Dermis microvascular lymphatic vessel endothelial cell (primary cell): ENCODE measurements at places on chromosomes 12 and 14. TPM values are rescaled to one million over a fixed set of nuclear protein-coding genes. Genes with fewer than 3 reads are reported as not detected.

DNA sequence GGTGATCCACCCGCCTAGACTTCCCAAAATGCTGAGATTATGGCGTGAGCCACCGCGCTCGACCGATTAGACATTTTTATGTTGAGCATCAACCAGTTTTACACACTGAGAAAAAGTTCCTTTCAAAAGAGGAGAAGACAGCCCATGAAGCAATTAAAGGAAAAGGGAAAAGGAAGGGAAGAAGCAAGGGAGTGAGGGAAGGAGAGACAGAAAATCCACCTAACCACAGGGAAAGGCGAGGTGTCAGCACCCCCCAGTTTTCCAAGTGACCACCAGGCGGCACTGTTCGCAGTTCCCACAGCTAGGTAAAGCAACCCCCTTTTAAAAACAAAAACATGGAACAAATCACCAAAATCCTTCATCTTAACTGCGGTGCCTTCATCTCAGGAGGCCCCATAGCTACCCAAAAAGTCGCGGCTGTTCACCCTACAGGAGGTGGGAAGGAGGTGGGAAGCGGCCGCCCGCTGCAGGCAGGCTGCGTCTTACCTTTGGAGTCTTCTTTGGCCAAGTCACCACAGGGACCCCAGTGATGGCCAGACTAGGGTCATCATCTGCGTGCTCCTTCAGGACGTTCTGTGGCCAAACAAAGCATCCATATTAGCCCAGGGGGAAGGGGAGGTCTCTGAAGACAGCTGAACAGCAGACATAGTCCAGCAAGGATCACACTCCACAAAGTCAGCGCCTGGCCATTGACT, 86.6 kb downstream of the KDM2B start:
- DNase-seq, result peak; percentile 33

Gene IQSEC3
- total RNA-seq, result 0.13 TPM in 2 replicates

GRCh38 chr12:120835657-120836056, 68.5 kb downstream of the SPPL3 start:
- no peak for DNase-seq

Gene PTHLH
- total RNA-seq, result under 0.01 TPM in 1 of 2 replicates, not detected in the other

GRCh38 chr14:66238969-66239368, 247.2 kb upstream of the CCDC196 start:
- no peak for DNase-seq

Gene MGAT4C
- total RNA-seq, result under 0.01 and 0.13 TPM in 2 replicates

Gene RTL1
- not detected in 2 replicates for total RNA-seq

DNA sequence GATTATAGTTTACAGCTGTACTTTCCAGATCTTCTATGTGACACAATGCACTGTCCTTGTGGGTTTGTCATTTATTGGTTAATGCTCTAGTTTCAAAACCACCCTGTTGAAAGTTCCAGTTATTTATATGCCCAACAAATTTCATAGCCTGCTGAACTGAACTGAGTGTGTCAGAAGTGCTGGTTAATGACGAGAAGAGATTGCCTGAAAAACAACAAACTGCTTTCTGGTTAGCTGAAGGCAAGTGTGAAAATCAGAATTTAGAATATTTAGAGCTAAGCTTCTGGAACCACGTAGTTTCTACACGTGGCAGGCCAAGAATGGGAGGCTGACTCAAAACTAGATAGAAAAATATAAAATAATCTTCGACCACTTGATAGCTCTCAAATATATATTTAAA, 19.1 kb upstream of the RIN3 start:
- no peak for DNase-seq

DNA sequence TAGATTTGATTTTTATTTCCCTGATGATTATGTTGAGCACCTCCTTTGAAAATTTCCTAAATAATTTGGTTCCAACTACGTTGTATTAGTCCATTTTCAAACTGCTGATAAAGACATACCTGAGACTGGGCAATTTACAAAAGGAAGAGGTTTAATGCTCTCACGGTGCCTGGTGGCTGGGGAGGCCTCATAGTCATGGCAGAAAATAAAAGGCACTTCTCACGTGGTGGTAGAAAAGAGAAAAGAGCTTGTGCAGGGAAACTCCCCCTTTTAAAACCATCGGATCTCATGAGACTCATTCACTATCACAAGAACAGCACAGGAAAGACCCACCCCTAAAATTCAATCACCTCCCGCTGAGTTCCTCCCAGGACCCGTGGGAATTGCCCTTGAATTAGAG, 372.3 kb downstream of the RPL10L start:
- DNase-seq, result no peak

Gene FIGNL2
- total RNA-seq, result 0.39 and 1.3 TPM in 2 replicates

GRCh38 chr14:68283378-68284123, 464.0 kb downstream of the RAD51B start:
- DNase-seq, result peak; percentile 30

DNA sequence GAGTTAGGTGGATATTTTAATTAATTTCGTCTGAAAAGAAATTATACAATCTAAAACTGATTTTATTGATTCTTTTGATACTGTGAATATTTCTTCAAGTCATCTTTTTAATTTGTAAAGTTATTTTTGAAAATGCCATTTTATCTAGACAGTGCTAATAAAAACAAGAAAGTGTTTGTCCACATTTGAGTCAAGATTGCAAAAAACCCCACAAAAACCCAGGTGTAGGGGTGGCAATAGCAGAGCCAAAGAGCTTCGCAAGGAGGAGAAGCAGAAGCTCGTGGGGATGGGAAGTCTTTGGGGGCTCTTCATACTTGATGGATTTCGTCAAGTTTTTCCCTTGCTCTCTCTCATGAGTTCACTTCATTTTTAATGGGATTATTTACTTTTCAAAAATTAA, 6.0 kb downstream of the RNASE6 start:
- no peak for DNase-seq

- DNase-seq, result no peak
These were observed 1538.3 kb upstream of the SEL1L start for GRCh38 chr14:83071888-83072501.

Gene PTPRO
- under 0.01 TPM in 1 of 2 replicates, not detected in the other for total RNA-seq

- no peak for DNase-seq
These were observed 515.4 kb downstream of the FUT8 start for GRCh38 chr14:65927931-65928356.

- DNase-seq, result no peak
These were observed 163.1 kb downstream of the GCH1 start for GRCh38 chr14:54739514-54739913.

DNA sequence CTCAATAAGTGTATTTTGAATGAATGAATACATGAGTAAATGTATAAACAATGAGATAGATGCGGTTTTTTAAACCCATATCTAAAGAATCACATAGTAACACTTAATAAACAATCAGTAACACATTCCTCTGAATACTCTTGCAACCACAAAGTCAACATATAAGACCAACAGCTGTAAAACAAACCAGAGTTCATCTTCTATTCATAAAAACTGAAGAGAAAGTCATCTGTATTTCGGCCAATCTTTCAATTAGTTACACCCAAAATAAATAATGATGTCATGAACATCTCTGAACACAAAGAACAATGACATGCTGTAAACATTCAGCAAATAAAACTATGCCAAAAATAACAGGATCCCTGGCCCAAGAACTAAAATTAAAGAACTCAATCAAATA, 47.2 kb downstream of the ARMH4 start:
- peak; percentile 49 for DNase-seq

DNA sequence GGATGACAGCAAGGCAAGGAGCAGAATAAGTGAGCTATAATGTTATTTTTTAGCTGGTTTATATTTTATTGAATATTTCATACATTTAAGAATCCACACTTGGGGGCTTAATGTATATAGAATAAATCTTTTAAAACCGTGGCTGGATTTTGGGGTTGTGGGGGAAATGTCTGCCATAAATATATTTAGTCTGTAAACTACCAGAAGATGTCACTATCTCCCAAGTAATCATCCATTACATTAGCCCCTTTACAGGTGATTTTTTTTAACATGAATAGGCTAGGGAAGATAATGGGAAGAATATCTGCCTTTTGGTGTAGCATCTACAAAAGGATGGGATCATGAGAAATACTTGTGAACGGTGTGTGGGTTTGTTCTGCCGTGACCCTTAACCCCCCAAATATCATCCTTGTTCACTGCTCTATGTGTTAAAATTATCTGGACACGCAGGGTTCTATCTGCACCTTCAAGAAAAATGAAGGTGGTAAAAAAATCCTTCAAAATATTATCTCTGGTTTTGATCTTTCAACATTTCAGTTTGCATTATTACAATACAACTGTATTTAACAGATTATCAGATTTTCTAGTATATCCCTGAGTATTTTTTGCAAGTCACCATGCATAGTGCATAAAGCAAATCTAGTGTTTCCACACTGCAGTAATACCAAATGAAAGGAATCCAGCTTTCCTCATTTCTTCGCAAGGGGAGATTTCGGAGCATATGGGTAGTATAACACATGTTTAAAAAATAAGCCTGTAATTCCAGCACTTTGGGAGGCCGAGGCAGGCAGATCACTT, 8.0 kb upstream of the SLC17A8 start:
- DNase-seq, result peak; percentile 30

- DNase-seq, result no peak
These were observed 23.2 kb upstream of the SERPINA12 start for GRCh38 chr14:94532447-94532846.

GRCh38 chr12:25957793-25958427, 572 bp upstream of the RASSF8 start:
- peak; percentile 91 for DNase-seq

GRCh38 chr14:77224212-77224611, 42.6 kb downstream of the TMEM63C start:
- DNase-seq, result no peak

DNA sequence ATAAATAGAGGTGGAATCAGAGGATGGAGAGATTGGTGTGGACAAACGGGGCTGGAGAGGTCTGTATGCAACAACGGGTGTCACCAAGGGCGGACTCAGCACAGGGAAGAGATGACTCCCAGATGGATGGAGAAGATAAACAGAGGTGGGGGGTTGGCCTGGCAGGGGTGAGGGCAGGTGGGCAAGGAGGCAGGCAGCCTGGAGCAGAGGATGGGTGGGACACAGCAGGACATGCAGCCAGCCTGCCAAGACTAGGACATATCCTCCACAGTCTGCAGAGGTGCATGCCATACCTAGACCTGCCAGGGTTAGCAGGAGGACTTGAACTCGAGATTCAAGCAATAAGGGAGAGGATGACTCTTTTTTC, 56.2 kb downstream of the TTC7B start:
- no peak for DNase-seq

GRCh38 chr12:110002676-110003515, 3.7 kb downstream of the ANKRD13A start:
- DNase-seq, result no peak

GRCh38 chr14:82192387-82192786, 658.7 kb upstream of the SEL1L start:
- DNase-seq, result no peak

- DNase-seq, result no peak
These were observed 78.5 kb downstream of the ST8SIA1 start for GRCh38 chr12:22256041-22256441.

DNA sequence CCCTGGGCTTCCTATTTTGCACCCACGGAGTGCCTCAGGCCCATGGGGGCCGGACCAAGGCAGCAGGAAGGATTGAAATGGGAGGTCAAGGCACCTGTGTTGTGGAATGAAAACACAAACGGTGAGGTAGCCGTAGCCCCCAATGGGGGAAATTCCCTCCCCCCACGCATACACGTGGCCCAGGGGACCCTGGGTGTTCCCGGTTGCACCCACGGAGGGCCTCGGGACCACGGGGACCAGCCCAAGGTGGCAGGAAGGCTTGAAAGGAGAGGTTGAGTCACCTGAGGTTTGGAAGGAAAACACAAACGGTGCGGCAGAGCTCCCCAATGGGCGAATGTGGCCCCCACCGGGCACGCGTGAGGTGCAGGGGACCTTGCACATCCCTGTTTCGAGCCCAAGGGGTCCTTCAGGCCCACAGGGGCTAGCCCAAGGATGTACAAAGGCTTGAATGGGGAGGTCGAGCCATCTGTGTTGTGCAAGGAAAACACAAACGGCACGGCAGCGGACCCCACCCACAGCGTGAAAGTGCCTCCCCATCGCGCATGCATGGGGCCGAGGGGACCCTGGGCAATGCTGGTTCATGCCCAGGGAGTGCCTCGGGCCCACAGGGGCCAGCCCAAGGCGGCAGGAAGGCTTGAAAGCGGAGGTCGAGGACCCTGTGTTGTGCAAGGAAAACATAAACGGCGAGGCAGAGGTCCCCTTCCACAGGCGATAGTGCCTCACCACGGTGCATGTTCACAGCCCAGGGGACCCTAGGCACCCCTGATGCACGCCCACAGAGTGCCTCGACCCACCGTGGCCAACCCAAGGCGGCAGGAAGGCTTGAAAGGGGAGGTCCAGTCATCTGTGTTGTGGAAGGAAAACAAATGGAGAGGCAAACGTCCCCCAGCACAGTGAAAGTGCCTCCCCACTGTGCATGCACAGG, 376.7 kb downstream of the ALG10 start:
- no peak for DNase-seq

- DNase-seq, result no peak
These were observed 37.9 kb upstream of the PLEKHG6 start for GRCh38 chr12:6272300-6273204.
